H9 (cell line): ENCODE measurements at places on chromosomes 12 and 14.

DNA sequence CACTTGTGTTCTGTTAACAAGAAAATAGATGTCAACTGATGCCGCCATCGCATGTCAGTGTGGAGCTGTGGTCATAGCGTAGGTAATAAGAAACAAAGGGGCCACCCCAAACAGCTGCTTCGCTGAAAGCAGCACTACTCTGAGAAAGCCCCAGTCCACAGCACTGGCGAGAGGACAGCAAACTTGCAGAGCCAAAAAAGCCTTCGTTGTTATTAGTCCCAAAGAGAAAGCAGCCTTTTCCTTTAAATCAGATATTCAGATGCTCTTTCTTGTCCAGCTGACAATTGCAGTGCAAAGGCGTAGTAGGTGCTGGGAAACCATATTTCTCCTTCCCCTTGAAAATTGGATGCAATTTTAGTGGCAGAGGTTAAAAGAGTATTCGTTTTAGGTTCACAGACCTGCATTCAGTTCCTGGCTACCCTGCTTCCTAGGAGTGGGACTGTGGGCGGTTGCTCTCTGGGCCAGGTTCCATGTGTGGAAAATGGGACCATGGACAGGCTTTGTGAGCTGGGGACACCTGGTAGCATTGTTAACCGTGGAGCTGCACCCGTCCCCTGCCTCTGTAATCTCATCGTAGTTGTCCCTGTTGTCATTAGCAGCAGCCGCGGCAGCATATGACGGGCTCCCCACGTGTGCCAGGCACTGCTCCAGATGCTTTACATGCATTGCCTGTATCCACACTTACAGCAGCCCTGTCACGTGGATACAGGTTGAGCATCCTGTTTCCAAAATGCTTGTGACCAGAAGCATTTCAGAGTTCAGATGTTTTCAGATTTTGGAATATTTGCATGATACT is 54.2 kb downstream of the ELK3 start:
- no peak for DNase-seq

- DNase-seq: no peak
Observed at GRCh38 chr14:27253966-27254365, 656.1 kb upstream of the NOVA1 start.

GRCh38 chr12:46773586-46774321 is 52.0 kb downstream of the SLC38A4 start:
- no peak for DNase-seq

DNA sequence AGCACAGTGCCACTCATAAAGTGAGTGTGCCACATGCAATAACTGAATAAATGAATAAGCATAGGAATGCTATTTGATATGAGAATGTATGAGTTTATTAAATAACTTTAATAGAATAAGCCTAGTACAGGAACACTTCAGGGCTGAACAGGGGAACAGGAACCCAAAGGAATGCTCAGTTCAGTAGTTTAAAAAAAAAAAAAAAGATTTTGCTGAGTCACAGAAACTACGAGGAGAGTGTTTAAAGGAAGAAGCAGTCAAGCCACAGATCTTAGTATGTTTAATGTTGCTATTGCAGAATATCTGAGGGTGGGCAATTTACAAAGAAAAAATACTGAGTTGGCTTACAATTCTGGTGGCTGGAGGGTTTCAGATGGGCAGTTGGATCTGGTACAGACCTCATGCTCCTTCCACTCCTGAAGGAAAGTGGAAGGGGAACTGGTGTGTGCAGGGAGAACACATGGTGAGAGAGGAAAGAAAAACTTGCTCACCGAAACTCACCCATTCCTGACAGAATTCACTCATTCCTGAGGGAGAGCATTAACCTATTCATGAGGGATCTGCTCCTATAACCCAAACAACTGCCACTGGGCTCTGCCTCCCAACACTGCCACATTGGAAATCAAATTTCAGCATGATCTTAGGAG is 880.3 kb upstream of the MGAT4C start:
- DNase-seq: no peak

GRCh38 chr14:91770185-91770584 is 38.3 kb upstream of the CATSPERB start:
- no peak for DNase-seq

GRCh38 chr12:26537651-26538050 is 295.3 kb downstream of the ITPR2 start:
- DNase-seq: no peak

- no peak for DNase-seq
Observed at GRCh38 chr12:126752021-126752420, 1514.9 kb upstream of the TMEM132C start.

DNA sequence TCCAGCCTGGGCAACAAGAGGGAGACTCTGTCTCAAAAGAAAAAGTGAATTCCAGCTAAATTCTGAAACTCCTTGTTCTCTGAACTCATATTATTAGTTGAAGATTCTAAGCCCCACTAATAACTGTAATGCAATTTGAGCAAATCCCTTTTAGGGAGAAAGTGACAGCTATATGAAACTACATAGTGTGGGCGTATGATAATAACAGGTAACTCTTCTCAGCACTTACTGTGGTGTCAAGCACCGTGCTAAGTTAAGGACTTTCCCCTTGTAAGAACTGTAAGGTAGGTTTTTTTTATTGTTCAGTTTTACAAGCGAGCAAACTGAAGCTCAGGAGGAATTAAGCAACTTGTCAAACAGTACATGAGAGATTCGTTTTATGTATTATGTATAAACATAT is 5.4 kb downstream of the ANKRD13A start:
- no peak for DNase-seq

DNA sequence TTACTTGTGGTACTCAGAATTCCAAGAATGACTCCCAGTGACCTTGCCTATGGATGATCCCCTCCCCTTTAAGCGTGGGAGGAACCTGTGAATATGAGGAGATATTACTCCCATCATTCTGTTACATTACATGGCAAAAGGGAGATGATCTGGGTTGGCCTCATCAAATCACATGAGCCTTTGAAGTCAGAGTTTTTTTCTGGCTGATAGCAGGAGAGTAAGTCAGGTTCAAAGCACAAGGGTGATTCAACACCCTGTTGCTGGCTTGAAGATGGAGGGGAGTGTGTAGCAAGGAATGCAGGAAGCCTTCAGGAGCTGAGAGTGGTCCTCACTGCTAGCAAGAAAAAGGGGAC is 9.1 kb upstream of the MDM2 start:
- DNase-seq: no peak

DNA sequence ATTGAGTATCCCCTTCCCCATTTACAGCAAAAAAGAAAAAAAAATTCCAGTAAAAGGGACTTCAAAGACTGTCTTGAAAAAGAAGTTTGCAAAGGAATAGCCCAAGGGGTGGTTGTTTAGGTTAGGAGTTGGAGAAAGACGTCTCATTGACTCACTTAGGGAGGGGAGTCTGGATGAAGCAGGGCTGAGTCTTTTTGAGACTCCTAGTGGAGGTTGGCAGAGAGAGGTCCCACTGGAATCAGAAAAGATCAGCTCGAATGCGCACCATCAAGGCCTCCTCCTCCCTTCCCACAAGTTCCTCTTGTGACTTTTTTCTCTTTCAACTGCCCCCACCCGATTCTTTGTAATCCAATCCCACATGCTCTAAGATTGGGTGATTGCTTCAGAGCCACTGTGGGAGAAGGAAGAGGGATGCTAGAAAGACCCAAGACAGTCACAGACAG is 1.9 kb downstream of the ARHGEF40 start:
- DNase-seq: no peak

- DNase-seq: no peak
Observed at GRCh38 chr14:83163016-83163415, 1629.4 kb upstream of the SEL1L start.

GRCh38 chr12:23253191-23253590 is 628.2 kb downstream of the ETNK1 start:
- no peak for DNase-seq

- DNase-seq: no peak
Observed at GRCh38 chr14:54447231-54447692, 6.1 kb upstream of the CNIH1 start.

GRCh38 chr14:71856199-71856919 is 75.9 kb upstream of the RGS6 start:
- DNase-seq: no peak

DNA sequence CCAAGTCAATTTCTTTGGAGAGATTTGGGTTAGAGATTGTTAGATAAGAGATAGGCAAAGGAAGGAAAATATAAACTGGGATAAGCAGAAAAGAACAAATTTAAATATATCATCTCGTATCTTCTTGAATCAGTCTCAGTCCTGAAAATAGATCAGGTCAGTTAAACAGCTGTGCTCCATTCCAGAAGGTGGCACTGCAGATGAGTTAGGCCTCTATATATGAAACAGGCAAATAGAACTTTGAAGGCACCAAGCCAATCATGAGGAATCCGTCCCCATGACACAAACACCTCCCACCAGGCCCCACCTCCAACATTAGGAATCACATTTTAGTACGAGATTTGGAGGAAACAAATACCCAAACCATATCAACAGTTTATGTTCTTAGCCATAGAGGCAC is 605.5 kb upstream of the USP15 start:
- DNase-seq: no peak

DNA sequence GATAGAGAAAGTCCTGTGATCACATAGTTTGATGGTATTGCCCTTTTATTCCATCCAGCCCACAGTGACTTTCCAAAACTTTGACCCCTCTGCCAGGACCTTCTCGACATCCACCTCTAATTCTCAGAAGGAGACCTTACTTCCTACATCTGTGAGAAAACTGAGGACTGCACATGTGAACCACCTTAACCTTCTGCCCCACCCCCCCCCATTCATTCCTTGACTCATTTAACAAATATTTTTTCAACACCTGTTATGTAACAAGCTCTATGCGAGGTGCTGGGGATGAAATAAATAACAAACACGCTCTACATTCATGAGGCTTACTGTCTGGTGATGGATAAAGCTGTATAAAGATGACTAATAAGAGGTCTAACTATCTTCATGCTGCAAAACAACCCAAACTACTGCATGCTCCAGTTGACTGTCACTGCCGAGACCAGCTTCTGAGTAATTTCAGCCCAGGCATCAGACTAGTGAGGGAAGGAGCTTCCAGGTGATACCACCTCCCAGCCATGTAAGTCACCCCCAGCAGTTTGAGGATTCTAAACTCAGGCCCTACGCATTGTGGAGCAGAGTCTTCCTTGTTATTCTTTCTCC is 1.9 kb upstream of the HAL start:
- no peak for DNase-seq

GRCh38 chr14:61225344-61225743 is 55.8 kb downstream of the TMEM30B start:
- no peak for DNase-seq

DNA sequence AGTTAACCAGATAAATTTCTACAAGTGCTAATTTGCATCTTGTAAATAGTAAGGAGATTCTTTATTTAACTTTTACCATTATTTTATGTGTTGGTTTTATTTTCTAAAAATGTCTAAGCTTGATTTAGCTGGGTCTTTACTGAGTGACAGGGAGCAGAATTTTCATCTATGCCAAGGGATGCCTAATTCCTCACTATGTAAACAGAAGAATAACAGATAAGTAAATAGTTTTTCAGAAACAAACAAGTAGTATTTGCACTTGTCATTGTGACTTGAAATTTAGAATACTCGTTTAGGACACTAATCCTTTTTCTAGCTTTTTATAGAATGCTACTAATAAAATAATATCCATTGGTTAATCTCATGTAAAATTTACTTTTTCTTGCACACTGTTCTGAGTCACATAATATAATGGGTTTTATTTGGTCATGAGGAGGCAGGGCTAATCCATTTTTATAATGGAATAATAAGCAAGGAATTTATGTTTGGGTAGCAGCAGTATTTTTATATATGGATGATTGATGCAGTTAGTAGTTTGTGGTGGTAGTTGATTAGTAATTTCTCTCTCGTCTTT is 746.5 kb downstream of the SLC6A15 start:
- no peak for DNase-seq

GRCh38 chr12:51941604-51942003 is 9.9 kb upstream of the ACVR1B start:
- DNase-seq: no peak

GRCh38 chr12:64756376-64756775 is 2.8 kb downstream of the GNS start:
- DNase-seq: no peak

GRCh38 chr12:120352117-120352516 is 16.8 kb downstream of the MSI1 start:
- DNase-seq: no peak

- peak; percentile 23 for DNase-seq
Observed at GRCh38 chr12:110930348-110931314, 10.3 kb upstream of the MYL2 start.

DNA sequence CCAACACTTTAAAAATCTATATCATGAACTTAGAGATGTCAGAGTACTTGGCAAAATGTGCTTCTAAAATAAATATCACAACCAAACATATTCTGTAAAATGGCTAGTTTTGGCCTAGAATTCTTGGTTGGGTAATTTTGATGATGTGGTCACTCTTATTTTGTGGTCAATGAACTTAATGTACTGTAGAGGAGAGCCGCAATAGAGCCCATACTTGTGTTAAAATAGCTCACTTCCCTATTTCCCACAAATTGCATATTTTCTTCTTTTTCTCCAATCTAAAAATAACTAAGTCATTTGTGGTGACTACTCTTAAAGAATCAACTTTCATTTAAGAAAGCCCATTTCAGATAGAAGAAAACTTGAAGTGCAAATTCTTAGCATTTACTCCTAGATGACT is 619.4 kb downstream of the CCER1 start:
- no peak for DNase-seq

DNA sequence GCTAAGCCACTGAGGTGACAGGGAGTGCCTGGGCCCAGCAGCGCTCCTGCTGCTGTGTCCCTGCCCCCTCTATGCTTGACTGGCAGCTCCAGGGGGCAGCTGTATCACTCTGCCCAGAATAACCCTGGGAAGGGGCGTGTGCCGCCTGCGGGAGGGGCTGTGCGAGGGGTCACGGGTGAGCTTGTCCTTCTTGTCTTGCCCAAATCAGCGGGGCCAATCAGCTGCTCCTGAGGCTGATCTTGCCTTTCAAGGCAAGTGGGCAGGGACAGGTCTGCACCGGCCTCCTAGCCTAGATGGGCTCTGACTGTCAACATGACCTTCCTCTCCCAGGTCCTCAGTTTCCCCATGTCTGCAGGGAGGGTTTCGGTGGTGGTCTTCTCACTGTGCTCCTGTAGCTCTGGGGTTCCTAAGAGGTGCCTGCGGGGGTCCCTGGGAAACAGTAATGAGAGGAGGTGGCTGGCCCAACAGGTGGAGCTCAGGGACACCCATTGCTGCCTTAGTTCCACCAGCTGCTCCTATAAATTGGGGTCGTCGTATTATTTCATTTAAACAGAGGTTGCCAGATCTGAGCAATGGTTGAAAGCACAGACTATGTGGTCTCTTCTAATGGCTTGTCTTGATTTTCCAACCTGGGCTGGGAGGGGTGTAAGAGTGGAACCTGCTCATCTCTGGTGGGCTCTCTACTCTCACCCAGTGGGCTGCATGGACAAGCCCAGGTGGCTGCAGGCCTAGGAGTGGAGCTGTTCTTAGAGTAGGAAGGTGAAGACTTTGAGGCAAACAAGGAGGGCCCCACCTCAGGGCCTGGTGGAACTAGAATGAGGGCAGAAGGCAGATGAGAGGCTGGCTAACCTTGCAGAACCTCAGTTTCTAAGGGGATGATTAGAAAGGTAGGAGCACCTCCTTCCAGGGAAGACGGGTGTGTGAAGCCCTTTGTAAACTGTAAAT is 11.7 kb downstream of the RTL1 start:
- DNase-seq: peak; percentile 20

- no peak for DNase-seq
Observed at GRCh38 chr12:95218150-95219133, 835 bp downstream of the VEZT start.
